ENCODE measurements at places on chromosomes 16 and 17.

- DNase-seq: no peak
These were observed 2.0 kb upstream of the RASL10B start for GRCh38 chr17:35729405-35729833.

DNA sequence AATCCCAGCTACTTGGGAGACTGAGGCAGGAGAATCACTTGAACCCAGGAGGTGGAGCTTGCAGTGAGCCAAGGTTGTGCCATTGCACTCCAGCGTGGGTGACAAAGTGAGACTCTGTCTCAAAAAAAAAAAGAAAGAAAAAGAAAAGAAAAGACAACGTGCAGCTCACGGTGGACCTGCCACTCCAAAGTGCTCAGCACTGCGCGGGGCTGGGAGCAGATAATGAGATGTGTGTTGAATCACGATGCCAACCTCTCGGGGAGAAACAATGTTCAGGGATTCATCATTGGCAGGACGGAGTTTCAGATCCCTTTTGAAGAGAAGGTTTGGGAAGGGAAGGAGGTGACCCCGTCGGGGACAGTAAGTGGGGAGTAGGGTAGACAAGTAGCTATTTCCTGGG lies 19.2 kb downstream of the WFDC1 start:
- no peak for DNase-seq

DNA sequence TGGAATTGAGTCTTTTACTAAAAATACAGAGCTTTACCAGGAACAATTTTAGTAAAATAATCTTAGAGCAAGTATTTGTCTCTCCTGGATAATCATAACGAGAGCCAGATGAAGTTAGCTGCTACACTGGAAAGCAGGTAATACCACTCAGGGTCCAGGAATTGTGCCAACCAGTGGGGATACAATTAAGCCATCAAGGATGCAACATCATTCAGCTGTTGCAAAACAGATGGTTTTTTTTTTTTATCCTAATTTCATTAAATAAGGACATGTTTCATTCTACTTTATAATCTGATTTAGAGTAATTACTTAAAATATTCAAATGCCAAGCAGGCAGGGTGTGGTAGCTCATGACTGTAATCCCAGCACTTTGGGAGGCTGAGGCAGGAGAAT lies 10.2 kb downstream of the MMD start:
- DNase-seq: no peak

- DNase-seq: no peak
These were observed 15.7 kb upstream of the CCL1 start for GRCh38 chr17:34378664-34379101.

GRCh38 chr17:20925954-20926353 lies 116.9 kb downstream of the USP22 start:
- no peak for DNase-seq

GRCh38 chr17:41624208-41625101 lies at the start of gene KRT17:
Gene KRT17, minus strand, starts transcription at chr17:41624575. Its CDS starts 66 bp downstream, at chr17:41624509.
- DNase-seq: no peak

GRCh38 chr17:80791758-80792284 lies 199.8 kb upstream of the CHMP6 start:
- no peak for DNase-seq

DNA sequence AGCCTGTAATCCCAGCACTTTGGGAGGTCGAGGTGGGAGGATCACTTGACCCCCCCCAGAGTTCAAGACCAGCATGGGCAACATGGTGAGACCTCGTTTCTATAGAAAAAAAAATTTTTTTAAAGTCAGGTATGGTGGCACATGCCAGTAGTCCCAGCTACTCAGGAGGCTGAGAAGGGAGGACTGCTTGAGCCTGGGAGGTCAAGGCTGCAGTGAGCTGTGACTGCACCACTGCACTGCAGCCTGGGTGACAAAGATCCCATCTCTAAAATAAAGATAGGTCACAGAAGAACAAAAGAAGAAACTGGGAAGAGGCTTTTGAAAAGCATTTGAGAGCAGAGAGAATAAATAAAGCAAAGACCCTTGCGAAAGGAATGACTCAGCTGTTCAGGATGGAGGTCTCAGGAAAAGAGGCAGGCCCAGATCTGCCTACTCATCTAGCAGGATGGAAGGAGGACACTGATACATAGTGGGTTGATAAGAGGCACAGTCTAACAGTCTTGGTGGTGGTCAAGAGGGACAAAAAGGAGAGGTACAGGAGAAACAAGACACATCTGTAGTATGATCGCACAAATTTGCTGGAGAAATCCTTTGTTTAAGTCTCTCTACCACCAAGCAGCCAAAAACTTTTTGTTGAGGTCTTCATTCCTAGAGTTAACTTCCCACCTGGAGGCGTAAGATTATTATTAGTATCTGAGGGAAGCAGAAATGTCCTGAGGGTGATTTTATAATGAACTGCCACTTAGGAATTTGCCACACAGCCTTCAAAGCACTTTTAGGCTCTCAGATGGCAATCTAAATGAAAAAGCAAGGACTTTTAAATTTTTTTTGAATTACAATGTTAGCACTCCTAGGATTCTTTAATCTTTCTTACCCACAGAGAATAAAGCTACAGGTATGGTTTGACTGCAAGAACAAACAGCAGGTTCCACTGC lies 17.6 kb downstream of the ZSWIM7 start:
- no peak for DNase-seq

DNA sequence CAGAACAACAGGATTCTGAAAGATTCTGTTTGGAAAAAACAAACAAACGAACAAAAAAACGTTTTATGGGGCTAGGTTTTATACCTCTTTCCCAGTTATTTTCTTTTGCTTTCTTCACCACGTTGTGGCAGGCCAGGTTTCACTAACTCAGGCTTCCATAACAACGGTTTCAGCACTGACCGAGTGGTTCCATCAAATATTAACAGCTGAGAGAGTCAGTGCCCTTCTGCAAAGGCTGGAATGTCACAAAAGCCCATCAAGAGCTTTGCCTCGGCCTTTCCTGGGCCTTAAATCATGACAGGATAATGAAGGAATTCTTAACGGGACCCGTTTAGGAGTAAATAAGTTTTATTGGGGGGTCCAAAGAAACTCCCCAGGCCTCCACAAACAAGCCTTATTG lies 34.2 kb downstream of the MPHOSPH6 start:
- DNase-seq: no peak

- peak; percentile 43 for DNase-seq
These were observed 77.7 kb downstream of the NETO2 start for GRCh38 chr16:47065766-47066688.

DNA sequence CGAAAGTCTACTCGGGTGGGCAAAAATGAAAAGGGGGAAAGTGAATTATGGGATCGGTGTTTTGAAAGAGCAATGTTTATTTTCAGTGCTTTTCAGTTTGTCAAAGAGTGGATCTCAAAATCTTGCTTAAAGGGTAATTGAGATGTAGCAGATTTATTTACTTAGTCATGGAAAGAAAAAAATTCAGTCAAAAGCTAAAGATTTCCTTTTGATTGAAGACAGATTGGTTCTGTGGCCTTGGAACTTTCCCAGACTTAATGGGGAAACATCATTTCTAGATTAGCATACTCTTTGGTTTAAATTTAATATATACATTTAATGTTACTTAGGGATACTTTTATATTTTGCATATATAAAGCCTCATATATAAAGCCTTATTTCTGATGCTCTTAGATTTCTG lies 20.6 kb downstream of the PRKAR1A start:
- no peak for DNase-seq

GRCh38 chr17:41354536-41354935 lies 3.9 kb upstream of the KRT33A start:
- DNase-seq: no peak

GRCh38 chr16:10541366-10541765 lies 39.0 kb downstream of the EMP2 start:
- DNase-seq: no peak

- no peak for DNase-seq
These were observed 139.6 kb upstream of the NOL11 start for GRCh38 chr17:67578142-67578457.

DNA sequence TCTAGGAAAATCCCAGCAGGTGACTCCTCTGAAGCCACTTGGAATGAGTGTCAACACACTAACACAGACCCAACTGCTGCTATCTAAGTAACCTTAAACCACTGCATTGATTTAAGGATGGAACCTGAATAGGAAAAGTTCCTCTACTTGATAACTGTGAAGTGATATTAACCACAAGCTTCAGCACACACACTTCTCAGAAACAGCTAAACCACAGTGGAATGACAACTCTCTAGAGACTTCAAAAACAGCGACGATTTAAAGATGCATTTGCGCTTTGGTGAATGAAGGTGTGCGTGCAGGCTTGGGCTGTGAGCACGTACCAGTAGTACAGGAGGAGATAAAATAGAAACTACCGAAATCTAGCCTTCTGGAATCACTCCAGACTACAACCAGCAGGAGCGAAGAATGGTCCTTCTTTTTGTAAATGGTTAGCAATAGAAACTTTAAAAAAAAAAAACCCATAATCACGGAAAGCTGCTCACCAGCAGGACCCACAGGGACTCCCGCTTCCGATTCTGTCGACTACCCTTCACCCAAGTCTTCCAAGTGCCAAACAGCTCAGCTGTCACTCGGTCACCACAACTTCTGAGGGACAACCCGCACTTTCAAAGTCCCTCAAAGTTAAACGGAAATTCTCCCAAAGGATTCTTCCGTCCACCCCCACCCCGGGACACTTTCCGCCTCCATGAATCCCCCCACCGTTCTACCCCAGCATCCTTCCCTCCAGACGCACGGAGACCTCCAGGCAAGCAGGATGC lies 137.7 kb upstream of the CORO6 start:
- no peak for DNase-seq

- DNase-seq: no peak
These were observed 72.1 kb downstream of the RPTOR start for GRCh38 chr17:80616705-80617104.

GRCh38 chr17:43467981-43468581 lies 15.7 kb upstream of the DHX8 start:
- DNase-seq: no peak

GRCh38 chr17:27993161-27993695 lies 49.2 kb upstream of the NLK start:
- DNase-seq: no peak

DNA sequence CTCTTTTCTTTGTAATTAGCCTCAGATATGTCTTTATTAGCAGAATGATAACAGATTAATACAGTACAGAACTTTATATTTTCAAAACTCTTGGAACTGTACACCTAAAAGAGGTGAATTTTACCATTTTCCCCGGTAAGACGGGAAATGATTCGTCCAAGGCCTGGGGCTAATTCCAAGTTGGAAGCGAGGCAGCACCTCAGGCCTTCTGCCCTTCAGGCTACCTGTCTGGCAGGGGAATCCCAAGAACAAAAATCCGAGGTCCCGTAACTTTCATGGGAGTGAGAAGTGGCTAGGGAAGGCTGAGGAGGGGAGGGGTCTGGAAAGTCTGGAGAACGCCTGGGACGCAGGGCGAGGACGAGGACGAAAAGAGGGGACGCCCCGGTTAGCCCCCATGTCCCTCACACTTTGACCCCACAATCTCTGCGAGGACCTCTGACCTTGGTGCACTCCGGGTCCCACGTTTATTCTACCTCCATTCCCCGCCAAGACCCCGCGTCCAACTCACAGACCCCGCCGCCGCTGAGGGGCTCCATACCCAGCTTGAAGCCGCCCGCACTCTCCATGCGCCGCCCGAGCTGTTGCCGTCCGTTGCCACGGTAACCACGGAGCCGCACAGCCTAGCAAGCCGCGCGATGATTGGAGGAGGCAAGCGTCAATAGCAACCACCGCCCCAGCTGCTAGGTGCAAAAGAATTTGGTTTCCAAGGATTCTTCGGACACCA lies at the start of gene HYDIN:
TSS of gene HYDIN (minus strand) at position 601 of the 724 bp plus-strand sequence. CDS start 43,827 bp downstream, outside the sequence.
- DNase-seq: peak; percentile 38

DNA sequence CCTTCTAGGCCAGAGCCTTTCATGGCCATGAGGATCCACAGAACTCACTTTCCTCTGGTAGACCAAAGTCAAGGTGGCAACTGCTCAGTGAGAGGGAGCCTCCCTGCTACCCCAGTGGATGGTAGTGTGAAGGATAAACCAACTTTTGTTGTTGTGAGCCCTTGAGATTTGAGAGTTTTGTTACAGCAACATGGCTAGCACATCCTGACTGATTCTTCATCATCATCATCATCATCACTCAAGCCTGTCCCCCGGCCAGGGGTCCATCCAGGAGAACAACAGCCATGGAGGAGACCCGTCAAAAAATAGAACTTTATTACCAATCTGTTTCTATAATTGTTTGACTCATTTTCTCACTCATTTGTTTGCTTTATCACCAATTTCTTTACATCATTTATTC lies 23.7 kb downstream of the RAI1 start:
- DNase-seq: no peak

DNA sequence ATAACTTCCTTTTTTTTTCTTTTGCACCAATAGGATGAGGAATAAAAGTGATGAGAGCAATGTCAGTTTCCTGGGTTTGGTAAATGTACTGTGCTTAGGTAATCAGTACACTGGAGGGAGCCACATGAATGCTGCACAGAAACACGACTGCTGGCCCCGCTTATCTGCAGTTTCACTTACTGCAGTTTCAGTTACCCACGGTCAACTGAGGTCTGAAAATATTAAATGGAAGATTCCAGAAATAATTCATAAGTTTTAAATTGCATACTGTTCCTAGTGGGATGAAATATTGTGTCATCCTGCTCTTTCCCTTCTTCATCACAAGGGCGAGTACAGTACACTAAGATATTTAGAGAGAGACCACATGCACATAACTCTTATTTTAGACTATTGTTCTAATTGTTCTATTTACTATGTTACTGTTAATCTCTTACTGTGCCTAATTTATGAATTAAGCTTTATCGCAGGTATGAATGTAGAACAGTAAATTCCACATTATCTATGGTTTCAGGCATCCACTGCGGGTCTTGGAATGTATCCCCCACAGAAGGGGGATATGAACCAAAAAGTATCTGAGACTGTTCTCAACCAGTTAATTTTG lies 6.4 kb upstream of the LGALS3BP start:
- DNase-seq: no peak

DNA sequence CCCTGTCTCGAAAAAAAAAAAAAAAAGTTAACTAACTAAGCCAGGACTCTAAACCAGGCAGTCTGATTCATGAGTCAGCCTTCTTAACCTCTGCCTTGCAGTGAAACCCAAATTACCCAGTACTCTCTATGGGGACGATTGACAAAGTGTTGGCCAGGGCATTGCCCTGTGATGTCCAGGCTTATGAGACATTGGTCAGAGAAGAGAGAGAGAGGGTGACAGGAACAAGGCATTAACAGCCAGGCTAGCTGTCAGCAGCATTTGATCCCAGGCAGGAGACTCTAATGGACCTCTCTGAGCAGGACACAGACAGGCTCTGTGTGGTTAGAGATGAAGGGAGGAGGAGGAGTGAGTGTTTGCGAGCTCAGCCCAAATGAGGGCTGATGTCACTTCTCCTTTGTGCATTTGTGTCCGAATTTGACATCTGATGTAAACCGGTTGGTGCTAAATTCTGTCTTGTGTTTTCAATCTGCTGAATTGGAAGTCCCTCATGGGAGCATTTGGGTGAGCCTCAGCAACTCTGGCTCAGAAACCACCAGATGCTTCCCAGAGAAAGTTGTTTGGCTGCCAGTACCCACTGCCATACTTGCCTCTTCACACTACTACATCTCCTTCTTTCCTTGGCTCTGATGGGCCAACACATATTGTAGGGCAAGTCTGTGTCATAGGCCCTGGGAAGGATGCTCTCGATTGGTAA lies 4.3 kb upstream of the MYL4 start:
- no peak for DNase-seq

- no peak for DNase-seq
These were observed 6.1 kb downstream of the SLC35G3 start for GRCh38 chr17:35188111-35188510.

- peak; percentile 34 for DNase-seq
These were observed 26.8 kb upstream of the CIBAR2 start for GRCh38 chr16:85138825-85139627.

All from NCI-H1417 treated with DMSO at 0.1 percent for 48 hours (cell line).